Suprapubic skin (tissue), 4 donors: ENCODE measurements at places on chromosomes 12 and 14. TPM values are rescaled to one million over a fixed set of nuclear protein-coding genes. Genes with fewer than 3 reads are reported as not detected.

Gene PGAM5
- total RNA-seq, result 41.5 TPM

Gene TMPRSS12
- total RNA-seq, result not detected

Gene DDN
- total RNA-seq, result 0.45 TPM

Gene AKAP6
- total RNA-seq, result 11.0 TPM

Gene C1S
- 99.6 TPM for total RNA-seq

Gene KIF5A
- 0.08 TPM for total RNA-seq

Gene CPNE6
- not detected for total RNA-seq

Gene VDR
- total RNA-seq, result 42.7 TPM

Gene RFLNA
- not detected for total RNA-seq

Gene SBNO1
- 26.6 TPM for total RNA-seq

Gene RFX4
- total RNA-seq, result not detected

- DNase-seq, result no peak
These were observed 16.0 kb upstream of the EIF5 start for GRCh38 chr14:103317976-103318580.

GRCh38 chr12:24778486-24779304 is 170.2 kb downstream of the BCAT1 start:
- DNase-seq, result no peak

DNA sequence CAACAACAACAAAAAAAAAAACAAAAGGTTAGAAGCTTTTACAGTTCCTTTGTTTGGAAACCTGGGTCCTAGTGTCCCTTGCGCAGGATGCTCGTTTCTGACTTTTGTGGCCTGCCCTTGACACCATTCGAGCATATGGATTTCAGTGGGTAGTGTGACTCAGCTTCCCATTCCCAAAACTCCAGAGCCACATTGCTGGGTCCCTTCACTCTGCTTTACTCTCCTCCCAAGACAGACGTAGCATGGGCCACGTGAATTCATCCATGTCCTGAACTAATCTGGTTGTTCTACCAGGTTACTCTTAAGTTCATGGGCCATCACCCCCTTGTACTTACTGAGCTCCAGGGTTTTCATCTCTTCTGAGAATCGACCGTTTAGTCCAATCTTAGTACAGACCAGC is 68.0 kb upstream of the MAX start:
- DNase-seq, result no peak

DNA sequence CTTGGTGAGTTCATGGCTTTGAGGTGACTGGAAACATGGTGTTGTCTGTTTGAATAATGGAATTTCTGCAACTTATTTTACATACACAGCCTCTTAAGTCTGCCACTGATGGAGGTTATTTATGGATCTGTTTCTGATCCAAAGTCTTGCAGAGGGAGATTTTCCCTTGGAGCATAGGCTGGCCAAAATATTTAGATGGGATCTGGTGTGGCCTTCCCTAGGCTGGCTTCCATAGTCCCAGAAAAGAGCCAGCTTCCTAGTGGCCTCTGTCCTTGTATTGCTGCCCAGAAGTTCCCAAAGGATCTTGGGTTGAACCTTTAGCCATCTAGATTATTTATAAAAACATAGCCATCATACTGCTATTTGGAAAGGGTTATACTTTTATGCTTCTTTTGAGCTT is 491.1 kb upstream of the RGS6 start:
- no peak for DNase-seq

GRCh38 chr14:102389246-102389645 is 26.5 kb downstream of the TECPR2 start:
- no peak for DNase-seq

DNA sequence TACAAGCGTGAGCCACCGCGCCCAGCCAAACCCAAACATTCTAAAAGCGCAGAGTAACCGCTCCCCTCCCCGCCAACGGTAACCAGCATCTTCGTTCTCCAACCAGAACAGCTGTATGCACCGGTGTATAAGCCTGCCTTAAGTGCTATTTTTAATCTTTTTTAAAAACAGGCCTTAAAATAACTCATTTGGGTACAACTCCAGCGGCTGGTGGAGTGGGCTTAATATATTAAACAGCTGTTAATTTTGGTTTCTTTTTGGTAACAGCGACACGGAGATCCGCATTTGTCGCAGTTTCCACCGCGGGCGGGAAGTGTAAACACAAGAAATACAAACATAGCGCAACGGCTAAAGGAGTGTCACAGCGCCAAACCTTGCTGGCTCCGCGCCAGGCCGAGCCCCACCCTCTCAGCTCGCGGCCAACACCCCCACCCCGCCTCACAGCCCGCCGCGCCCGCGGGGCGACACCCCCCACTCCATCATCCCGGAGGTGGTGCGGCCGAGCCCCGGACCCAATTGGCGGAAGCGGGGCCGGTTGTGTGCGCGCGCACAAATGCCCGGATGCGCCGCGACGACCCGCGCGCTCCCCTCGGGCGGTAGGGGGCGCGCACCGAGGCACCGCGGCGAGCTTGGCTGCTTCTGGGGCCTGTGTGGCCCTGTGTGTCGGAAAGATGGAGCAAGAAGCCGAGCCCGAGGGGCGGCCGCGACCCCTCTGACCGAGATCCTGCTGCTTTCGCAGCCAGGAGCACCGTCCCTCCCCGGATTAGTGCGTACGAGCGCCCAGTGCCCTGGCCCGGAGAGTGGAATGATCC is at the start of gene MDM2:
MDM2 (plus strand) TSS at position 602 of the 812 bp plus-strand sequence. CDS start 301 bp downstream, outside the sequence.
- peak; percentile 97 for DNase-seq

DNA sequence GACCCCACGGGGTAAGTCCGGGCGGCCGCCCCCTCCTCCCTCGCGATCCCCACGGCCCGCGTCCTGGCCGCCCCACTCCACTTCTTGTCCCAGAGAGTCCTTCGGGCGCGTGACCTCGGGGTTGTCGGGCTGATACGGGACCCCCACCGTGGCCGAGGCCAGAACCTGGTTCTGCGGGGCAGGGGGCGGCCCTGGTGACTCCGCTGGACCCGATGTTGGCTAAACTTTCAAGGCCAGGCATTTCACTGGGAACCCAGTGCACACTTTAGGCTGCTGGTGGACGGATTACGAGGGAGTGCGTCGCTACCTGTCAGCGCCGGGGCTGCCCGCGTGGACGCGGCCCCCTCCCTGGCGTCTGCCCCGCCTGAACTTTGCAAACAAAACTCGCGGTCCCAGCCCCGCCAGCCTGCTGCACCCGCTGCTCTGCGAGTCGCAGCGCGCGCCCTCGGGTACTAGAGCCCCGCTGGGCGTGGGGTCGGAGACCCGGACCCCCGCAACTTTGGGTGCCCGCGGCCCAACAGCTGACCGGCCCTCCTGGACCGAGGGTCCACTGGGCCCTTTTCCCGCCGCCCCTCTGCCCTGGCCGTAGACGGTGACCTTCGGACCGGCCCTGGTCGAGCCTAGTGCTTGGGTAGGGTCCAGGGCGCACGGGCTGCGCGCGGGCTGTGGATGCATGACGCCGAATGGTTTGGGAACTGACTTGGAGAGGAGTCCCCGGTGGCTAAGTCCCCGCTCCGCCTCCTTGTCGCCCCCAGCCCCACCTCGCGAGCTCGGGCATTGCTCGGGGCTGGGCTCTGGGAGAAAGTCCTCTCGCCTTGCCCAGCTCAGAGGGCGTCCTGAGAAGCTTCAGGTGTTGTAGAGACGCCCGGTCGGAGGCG is 624 bp downstream of the RIN3 start:
- DNase-seq, result no peak

DNA sequence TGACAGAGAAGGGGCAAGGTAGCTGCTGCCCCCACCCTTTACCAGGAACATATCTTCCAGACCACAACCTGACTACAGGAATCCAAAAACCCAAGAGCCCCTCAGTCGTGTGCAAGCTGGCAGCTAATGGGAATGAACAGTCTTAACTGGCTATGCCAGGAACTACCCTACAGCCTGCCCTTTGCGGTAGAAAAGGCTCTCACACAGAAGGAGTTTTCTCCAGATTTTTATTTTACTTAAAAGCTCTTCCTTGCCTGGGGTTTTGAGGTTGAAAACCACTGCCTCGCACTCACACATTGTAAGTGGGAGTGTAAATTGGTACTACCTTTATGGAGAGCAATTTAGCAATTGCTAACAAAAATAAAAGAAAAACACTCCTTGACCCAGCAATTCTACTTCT is 28.3 kb downstream of the PITPNM2 start:
- no peak for DNase-seq

GRCh38 chr12:24404086-24404815 is 454.8 kb upstream of the SOX5 start:
- no peak for DNase-seq

DNA sequence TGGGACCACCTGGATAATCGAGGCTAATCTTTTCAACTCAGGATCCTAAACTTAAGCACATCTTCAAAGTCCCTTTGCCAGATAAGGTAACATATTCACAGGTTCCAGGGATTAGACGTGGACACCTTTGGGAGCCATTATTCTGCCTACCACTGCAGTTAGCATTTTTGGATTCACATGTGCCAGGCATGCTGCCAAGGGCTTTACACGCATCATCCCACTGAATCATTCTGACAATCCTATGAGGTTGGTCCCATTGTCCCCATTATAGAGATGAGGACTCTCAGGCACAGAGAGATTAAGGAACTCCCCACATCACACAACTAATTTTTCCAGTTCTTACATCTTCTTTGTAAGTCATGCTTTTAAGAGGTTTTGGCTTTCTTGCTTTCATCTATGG is 34.5 kb downstream of the RTN1 start:
- DNase-seq, result no peak

GRCh38 chr12:40525054-40525453 is 167.2 kb upstream of the CNTN1 start:
- DNase-seq, result no peak

DNA sequence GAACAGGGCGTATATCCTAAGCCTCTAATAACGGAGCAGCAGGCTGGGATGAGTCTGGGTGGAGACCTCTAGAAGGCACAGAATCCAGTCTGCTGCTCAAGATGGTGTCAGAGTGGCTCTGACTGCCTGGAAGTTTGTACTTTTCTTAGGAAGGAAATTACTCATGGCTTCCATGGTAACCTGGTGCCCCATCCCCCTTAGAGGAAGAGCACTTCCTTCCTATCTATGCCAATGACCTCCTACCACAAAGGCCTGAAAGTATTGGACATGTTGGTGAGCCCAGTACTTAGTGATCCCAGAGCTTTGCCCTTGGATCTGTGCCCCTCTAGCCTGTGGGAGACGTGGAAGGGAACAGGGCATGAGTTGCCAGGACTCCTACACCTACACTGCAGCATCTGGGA is 1.5 kb downstream of the BATF start:
- no peak for DNase-seq

DNA sequence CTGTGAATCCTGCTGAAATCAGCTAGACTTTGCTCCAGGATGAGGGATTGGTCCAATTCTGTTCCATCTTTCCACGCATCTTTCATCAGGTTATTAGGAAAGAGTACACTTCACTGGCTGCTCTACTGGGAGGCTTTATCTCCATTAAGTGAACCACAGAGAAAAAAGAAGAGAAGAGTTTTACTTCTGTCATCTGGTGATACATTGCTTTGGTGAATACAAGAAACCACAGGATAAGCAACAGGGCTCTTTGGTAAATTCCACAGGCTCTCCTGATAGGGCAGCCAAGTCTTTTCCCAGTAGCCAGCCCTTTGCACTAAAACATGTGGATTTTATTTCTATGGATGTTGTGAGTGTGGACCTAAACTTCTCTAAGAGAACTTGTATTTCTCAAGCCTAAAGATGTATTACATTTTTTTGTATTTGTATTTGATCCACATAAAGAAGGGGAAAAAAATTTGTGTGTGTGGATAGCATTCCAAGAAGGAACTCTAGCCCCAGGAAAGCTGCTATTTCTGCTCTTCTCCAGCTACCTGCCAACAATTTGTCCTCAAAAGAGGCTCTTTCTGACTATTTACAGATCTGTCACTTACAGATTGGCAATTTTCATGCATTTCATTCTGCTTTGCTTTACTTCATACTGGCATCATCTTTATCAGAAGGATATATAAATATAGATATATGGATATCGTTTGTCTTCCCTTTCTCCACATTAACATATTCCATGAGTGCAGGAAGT is 1117.6 kb upstream of the TMEM132C start:
- no peak for DNase-seq

GRCh38 chr12:43764528-43764927 is 5.8 kb downstream of the IRAK4 start:
- no peak for DNase-seq

- DNase-seq, result no peak
These were observed 114.8 kb downstream of the BCL11B start for GRCh38 chr14:99157246-99157645.

GRCh38 chr14:93023039-93023438 is 92.7 kb downstream of the ITPK1 start:
- DNase-seq, result no peak

DNA sequence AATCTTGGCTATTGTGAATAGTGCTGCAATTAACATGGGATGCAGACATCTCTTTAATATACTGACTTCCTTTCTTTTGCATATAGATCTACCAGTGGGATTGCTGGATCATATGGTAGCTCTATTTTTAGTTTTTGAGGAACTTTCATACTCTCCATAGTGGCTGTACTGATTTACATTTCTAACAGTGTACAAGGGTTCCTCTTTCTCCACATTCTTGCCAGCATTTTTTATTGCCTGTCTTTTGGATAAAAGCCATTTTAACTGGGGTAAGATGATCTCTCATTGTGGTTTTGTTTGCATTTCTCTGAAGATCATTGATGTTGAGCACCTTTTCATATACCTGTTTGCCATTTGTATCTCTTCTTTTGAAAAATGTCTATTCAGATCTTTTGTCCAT is 8.4 kb downstream of the AMDHD1 start:
- DNase-seq, result no peak

- DNase-seq, result no peak
These were observed 31.2 kb downstream of the VEZT start for GRCh38 chr12:95248604-95249360.
